ENCODE measurements at places on chromosomes 12 and 14. TPM values are rescaled to one million over a fixed set of nuclear protein-coding genes. Genes with fewer than 3 reads are reported as not detected.

GRCh38 chr14:104333646-104334423 lies 195.4 kb downstream of the KIF26A start:
- no peak overlapping the region for H3K27ac ChIP-seq
- no peaks in the 10 kb centered on the region for H3K36me3 ChIP-seq
- no peak overlapping the region for H3K4me3 ChIP-seq
- H3K27me3 ChIP-seq, result peaks cover 45% of the 10 kb centered on the region
- DNase-seq, result no peak
- H3K4me1 ChIP-seq, result no peaks in the 10 kb centered on the region

GRCh38 chr12:9761419-9761781 lies 699 bp upstream of the CD69 start:
- no peaks in the 10 kb centered on the region for H3K36me3 ChIP-seq
- DNase-seq, result no peak
- H3K27ac ChIP-seq, result no peak overlapping the region
- no peaks in the 10 kb centered on the region for H3K4me1 ChIP-seq
- no peaks in the 10 kb centered on the region for H3K27me3 ChIP-seq

DNA sequence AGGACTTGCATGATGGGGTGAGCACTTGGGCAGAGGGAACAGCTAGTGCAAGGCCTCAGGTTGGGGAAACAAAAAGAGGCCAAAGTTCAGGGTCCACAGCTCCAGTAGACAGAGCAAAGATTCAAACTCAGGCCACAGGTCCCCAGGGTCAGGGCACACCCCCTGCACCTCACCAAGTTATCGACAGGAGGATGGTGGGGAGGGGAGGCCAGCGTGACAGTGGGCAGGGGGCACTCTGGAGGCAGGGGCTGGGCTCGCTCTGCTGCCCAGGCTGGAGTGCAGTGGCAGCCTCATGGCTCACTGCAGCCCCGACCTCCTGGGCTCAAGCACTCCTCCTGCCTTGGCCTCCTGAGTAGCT lies 32.4 kb upstream of the ULK1 start:
- H3K36me3 ChIP-seq, result no peaks in the 10 kb centered on the region
- H3K27ac ChIP-seq, result no peak overlapping the region
- peaks cover 39% of the 10 kb centered on the region for H3K27me3 ChIP-seq
- DNase-seq, result no peak
- H3K4me1 ChIP-seq, result peaks cover 8% of the 10 kb centered on the region

DNA sequence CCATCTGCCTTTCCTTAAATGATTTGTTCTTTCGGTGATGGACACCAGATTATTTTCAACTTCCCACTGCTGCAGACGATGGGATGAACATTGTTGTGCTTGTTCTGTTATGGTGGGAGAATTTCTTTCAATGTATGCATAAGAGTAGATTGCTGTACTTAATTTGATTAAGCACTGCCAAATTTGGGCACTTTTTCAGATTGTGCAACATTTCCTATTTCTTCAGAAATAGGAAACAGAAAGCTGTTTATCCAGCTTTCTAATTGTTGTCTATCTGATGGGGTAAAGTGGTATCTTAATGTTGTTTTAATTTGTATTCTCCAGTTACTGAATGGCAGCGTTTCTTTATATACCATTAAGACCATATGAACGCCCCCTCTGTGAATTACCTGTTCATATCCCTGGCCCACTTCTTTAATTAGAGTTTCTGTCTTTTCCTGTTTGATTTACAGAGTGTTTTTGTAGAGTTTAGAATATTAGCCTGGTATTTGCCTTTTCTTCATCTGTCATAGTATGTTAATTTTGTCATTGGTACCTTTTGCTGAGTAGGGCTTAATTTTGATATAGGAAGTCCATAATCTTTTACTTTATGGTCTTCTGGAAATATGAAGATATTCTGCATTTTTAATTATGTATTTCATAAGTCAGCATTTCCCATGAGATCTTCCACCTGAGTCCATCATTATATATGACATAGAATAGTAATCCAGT lies 59.6 kb downstream of the DIP2B start:
- H3K4me1 ChIP-seq, result peaks cover 65% of the 10 kb centered on the region
- no peaks in the 10 kb centered on the region for H3K27me3 ChIP-seq
- no peak overlapping the region for H3K4me3 ChIP-seq
- DNase-seq, result no peak
- H3K27ac ChIP-seq, result no peak overlapping the region

The STXBP6 gene
- 21.7 TPM for total RNA-seq
